ENCODE measurements at places on chromosomes 7 and 10.
A peak's percentile ranks its signal among the peaks of the same experiment; 100 is the strongest.

DNA sequence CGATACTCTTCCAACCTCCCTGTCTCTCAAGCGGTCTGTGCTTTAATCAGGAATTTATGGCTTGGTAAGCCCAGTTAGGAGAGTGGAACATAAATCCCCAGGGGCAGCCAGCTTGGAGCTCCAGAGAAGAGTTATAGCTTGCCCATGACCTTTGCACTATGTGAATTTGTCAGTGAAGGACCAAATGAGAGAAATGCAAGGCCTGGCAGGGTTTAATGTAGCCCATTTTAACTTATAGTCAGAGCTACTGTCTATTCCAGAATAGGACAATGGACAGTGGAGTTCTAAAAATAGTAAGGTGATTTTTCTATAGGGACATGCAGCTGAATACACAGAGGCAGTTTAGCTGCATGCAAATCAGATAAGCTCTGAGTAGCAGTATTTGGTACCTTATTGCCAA, 142.6 kb upstream of the CAV2 start:
- DNase-seq = no peak

DNA sequence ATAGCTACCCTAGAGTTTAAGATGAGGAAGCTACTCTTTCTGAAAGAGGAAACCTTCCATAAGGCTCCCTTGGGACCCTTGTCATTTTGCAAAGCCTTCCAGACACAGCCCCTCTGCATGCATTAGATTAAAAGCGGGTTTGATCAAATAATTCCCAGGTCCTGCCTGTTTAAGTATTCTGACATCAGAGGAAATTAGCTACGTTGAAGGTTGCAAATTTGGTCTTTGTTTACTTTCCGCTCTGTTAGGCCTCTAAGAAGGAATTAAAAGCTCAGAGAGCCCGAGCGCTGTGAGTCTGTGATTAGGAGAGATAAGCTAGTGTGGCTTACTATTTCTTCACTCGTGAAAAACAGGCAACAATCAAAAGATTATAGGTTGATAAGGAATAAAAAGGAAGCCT, 1.4 kb upstream of the THSD7A start:
- no peak for DNase-seq

DNA sequence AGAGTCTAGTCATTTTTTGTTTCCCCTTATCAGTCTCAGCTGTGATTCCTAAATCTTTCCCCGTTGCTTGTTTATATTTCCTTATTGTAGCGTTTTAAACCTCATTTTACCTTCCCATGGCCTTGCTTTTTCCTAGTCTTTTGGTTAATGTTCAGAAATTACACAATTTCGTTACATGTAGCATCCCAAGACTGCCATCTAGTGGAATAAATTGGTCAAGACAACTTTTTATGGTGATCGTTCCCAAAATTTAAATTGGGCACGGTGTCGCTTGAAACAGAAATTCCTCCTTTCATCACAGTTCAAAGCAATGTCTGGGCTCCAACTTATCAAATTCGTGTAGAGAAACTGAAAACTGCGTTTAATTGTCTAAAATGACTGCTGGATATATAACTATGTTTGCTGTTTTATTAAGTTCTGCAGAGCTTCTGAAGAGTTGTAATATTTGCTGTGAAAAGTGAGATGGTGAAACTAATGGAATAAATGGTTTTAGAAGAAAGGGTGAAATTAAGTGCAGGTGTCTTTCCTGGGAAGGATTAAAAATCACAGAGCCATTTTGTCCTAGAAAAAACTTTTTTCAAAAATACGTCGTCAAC, 370.2 kb downstream of the PHF14 start:
- DNase-seq = peak; percentile 47

DNA sequence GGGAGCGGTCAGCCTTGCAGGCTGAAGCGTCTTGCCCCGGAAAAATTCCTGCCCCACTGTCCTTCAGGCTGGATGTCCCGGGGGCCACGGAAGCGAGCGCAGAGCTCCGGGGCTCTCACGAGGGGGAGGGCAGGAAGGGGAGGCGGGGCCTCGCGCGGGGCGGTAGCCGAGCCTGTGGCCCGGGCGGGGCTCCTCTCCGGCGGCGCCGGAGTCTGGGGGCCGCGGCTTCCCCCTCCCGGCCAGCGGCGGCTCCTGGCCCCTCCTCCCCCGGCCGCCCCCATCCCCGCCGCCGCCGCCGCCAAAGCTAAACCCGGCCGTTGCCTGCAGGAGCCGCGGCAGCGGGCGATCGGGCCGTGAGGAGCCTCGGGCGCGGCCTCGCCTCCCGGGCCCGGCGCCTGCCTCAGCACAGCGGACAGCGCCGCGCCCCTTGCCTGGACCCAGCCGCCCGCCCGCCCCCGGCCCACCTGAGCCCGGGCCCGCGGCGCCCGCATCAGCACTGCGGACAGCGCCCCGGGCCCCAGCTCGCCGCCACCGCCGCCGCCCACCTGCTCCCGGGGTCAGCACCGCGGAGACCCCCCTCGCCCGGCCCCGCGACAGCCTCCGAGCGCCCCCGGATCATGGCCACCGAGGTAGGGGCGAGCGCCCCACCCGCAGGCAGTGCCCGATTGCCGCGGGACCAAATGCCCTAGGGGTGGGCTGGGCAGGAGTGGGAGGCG, at the start of gene GOLGA7B:
Gene GOLGA7B (plus strand): TSS at position 157 of the 716 bp plus-strand sequence. CDS start 461 bp downstream, at position 618.
- no peak for DNase-seq

- DNase-seq = no peak
Observed at GRCh38 chr7:29853789-29854188, 47.5 kb downstream of the WIPF3 start.

DNA sequence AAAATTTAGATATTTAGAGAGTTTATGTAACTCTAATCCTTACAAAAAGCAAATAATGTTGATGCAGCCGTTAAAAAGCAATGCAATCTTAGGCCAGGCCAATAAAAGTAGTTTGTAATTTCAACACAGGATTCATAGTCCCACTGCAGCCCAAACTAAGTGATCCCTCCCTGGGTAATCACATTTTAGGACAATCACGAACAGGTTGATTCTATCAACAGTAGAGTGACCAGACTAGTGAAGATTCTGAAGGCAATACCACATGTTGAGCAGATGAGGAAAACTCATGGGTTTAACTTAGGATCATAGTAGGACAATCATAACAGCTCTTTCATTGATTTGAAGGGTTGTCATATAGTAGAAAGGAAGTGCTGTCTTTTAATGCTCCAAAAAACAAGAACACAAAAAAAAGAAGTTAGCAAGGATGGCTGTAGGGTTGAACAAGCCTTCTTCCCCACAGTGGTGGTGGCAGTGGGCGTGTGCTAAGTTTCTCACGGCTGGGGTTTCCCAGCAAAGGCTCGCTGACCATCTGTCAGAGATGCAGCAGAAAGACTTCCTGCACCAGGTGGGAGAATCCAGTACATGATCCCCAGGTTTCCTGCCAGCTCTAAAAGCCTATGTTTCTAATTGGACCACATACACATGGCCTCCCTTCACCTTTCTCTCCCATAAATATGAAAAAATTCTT, 212.2 kb downstream of the CHRM2 start:
- DNase-seq = no peak

- DNase-seq = no peak
Observed at GRCh38 chr10:49005270-49005669, 65.6 kb upstream of the LRRC18 start.

- DNase-seq = no peak
Observed at GRCh38 chr7:90690159-90690858, 94.2 kb downstream of the CDK14 start.

DNA sequence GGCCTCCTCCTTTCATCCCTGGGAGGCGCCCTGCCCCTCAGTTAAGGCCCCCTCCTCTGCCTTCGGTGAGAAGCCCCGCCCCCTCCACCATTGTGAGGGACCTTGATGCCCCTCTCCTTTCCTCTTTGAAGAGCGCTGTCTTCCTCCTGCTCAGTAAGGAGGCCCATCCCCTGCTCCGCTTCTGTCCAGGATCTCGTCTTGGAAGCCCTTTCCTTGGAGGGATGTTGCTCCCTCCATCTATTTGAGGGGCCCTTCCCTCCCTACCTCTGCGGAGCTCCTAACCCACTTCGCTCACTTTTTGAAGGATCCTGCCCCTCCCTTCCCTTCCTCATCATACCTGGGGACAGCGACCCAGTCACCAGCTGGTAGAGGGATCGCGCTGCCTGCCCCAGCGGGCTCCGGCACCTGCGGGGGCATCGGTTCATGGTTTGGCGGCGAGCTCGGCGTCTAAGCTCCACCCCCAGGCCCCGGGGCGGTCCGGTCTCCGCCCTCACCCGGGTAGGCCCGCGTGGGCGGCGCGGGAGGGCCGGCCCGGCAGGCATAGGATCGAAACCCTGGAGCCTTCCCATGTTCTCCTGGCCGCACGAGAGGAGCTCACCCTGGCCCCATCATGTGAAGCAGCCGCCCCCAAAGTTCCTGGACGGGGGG, 4.1 kb downstream of the KCNIP2 start:
- DNase-seq = no peak

GRCh38 chr7:80362010-80362618, 149.8 kb downstream of the GNAT3 start:
- no peak for DNase-seq

DNA sequence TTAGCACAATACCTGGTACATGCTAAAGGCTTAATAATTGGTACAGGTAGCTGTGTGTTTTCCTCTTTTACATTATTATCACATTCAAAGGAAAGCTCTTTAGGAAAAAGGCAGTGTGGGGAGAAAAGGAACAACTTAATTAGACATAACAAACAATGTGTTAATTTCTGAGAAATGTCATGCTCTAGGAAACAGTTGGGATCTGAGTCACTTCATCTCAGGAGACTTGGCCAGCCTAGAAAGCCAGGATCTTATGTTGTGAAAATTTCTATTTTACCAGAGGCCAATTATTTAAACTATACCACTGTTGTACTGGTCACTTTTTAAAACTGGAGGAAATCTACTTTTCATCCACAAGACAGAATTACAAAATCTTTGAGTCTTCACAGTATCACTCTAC, 39.6 kb downstream of the ARMH3 start:
- DNase-seq = no peak

DNA sequence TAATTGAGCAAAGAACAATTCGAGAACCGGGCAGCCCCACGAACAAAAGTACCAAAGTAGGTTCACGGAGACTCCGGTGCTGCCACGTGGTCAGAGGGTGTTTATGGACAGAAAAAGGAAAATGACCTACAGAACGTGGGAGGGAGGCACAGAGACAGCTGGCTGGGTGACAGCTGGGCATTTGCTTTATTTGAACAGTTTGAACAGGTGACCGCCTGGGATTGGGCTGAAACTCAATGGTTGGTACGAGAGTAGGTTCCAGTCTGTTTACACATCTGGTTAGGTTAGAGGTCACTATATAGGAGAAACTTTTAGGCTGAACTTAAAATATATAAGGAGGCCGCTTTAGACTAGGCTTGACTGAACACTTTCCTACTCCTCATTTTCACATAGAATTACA, 50.6 kb upstream of the CELF2 start:
- no peak for DNase-seq

DNA sequence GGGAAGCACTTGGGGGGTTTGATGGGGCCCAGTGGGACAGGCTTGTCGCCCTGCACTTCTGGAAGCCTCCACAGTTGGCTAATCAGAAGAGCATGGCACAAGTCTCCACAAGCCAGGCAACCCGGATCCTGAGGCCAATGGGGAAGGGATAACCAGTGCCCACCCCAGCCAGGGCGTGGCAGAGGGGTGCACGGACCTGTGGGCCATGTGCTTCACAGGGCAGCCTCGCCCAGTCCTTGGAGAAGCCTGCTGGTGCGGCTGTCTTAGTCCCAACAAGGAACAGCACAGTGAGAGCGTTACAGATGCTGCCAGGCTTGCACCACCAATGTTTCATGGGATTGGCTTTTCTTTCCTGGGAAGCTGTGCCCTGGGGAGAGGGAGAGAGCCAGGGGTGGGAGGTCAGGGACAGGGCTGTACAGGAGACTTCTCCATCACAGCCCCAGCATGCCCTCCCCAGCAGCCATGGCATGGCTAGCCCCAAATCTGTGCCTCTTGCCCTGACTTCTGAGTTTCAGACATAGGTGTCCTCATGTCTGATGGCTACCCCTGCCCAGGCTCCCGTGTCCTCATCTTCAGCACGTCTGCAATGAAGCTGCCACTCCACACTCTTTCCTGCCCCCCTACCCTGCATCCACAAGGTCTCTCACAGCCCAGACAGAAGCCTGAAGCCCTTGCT, 116.0 kb downstream of the PTPN20 start:
- no peak for DNase-seq

DNA sequence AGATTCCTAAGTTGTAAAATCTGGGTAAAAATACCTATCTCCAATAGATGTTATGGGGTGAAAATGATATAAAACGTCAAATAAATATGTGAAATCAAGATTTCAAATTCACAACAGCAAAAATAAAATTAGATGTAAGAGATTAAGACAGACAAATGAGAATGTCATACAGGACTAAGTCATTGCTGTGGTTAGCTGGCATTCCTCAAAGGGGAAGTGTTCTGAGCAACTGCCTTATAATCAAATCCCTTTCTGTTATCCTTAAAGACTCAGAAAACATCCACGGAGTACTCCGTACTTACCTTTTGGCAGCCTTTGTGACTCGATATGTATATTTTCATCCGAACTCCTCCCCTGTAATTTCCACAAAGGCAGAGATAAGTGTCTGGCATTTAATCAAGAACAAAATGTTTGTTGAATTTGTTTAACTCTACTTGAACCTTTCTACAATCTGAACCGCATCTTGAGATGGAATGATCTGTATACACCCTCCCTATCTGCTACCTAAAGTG, 559.6 kb downstream of the GATA3 start:
- DNase-seq = peak; percentile 17

- peak; percentile 82 for DNase-seq
Observed at GRCh38 chr10:89921403-89921802, 220.0 kb downstream of the KIF20B start.

DNA sequence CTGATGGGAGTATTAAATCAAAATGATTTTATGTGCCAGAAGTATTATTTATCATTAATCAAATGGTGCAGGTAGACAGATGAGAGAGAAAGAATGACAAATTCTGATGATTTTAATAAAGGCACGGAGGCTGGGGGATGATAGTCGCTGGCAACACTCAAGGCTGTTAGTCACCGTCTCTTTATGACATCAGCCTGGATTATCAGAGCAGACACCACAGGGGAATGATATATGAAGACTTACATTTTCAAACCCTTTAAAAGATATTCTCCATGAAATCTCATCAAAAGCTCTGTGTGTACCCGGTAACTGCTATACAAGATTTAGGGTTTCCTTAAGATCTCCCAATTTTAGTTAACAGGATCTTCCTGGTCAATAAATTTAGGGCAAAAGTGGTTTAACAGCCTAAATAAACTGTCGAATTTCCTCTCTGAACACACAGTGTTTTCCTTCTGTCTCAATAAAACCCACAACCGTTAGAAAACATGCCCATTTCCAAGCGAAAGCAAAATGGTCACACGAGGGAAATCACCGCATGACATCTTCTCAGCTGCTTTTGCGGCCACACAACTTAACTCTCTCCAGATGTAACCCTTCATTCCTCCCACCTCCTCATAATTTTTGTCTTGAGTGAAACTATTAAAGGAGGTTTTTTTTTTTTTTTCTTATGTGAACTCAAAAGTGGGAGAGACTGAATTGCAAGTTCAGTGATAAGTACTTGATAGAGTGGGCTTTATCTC, 133.2 kb upstream of the FAM171A1 start:
- DNase-seq = no peak

DNA sequence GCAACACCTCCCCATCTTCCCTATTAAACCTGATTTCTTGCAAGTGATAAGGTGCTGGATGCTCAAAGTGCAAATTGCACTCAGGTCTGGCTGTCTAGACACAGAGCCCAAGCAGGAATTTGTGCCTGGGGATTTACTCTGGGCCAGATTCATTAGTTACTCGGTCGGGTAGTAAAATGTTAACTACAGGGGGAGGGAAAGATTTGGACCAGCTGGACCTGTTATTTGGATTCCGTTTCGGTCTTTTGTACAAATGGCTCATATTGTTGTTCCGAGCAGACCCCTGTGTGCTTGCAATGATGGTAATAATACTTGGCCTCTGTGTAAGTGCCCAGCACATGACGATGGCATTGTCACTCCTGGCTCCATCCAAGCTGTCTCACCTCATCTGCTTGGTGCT, 609.6 kb downstream of the KCNMA1 start:
- no peak for DNase-seq
